ENCODE measurements at places on chromosomes 5 and 9.
A peak's percentile ranks its signal among the peaks of the same experiment; 100 is the strongest.

- H3K27ac ChIP-seq = no peak overlapping the region
- no peaks in the 10 kb centered on the region for H3K36me3 ChIP-seq
- no peak overlapping the region for H3K4me3 ChIP-seq
- no peak for DNase-seq
- peaks cover 4% of the 10 kb centered on the region for H3K27me3 ChIP-seq
These were observed 237.3 kb downstream of the DRD1 start for GRCh38 chr5:175206669-175207068.

DNA sequence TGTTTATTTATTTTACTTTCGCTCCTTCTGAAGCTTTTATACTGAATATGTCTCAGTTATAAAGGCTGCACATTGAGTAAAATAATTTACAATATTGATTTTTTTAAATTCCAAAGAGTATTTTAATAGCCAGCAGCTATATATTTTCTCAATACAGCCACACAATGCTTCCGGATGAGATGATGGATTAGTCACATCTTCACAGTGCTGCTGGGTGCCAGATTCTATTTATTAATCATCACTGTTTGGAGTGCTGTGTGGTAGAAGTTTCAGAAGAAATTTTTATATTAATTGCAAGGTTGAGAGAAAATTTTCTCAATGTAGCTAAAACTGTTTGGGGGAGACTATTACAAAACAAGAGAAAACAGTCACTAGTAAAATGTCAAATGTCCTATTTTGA, 989.8 kb downstream of the TLE4 start:
- H3K4me3 ChIP-seq = no peak overlapping the region
- no peaks in the 10 kb centered on the region for H3K27me3 ChIP-seq
- DNase-seq = no peak

GRCh38 chr5:39521940-39522590, 97.3 kb upstream of the DAB2 start:
- no peaks in the 10 kb centered on the region for H3K4me1 ChIP-seq
- H3K27ac ChIP-seq = no peak overlapping the region
- DNase-seq = no peak
- H3K36me3 ChIP-seq = no peaks in the 10 kb centered on the region

- H3K27me3 ChIP-seq = no peaks in the 10 kb centered on the region
- H3K4me3 ChIP-seq = no peak overlapping the region
- DNase-seq = no peak
- H3K4me1 ChIP-seq = peaks cover 3% of the 10 kb centered on the region
These were observed 167.9 kb upstream of the GLRA1 start for GRCh38 chr5:152092580-152092979.

- no peak for DNase-seq
- no peaks in the 10 kb centered on the region for H3K36me3 ChIP-seq
- no peaks in the 10 kb centered on the region for H3K27me3 ChIP-seq
- no peak overlapping the region for H3K4me3 ChIP-seq
These were observed 552.4 kb upstream of the DAB2 start for GRCh38 chr5:39977066-39977655.

DNA sequence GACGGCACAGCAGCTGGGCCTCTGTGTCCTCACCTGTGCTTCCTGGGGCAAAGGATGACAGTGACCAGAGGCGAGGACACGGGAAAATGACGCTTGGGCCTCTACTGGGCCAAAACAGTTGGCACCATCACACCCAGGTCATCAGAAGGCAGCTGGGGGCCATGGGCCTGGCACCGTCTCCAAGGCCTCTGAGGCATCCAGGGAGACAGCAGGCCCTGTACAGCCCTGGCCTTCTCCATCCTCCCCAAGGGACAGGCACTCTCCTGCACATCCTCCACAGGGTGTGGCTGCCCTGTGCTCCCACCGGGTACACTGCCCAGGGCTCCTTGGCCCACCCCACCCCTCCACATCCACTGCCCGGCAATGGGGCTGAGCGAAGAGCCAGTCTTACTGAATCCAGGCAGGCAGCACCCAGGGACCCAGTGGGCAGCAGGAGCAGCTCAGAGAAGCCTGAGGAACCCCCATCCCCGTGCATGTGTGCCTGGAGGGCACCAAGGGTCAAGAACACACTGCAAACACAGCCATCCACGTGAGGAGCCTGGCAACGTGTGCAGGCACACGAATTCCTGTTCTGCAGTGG, 4.0 kb downstream of the LPCAT1 start:
- DNase-seq = no peak
- no peak overlapping the region for H3K4me3 ChIP-seq
- peaks cover 19% of the 10 kb centered on the region for H3K36me3 ChIP-seq
- H3K4me1 ChIP-seq = peaks cover 70% of the 10 kb centered on the region
- no peak overlapping the region for H3K27ac ChIP-seq

- H3K27ac ChIP-seq = no peak overlapping the region
- H3K27me3 ChIP-seq = no peaks in the 10 kb centered on the region
- H3K4me1 ChIP-seq = no peaks in the 10 kb centered on the region
- DNase-seq = no peak
These were observed 84.6 kb upstream of the FCN1 start for GRCh38 chr9:135002336-135002735.

DNA sequence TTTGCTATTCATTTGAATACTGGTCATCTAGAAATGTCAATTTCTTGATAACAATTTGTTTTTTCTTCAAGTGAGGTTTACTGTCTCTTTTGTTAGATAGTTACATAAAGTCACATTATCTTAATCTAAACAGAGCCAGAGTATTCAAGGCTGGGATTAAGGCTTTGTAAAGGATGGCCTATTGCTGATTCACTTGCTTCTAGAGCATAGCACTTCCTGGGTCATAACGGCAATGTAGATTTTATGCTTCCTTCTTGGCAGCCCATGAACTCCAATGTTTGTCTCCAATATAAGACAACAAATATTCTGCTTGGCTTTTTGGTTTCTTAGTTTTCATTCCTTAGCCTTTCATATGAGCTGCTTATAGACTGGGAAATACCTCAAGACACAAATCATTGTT, 2007.9 kb upstream of the CDH6 start:
- H3K4me3 ChIP-seq = no peak overlapping the region
- no peaks in the 10 kb centered on the region for H3K27me3 ChIP-seq
- DNase-seq = no peak

GRCh38 chr5:83751201-83751600, 30.5 kb upstream of the HAPLN1 start:
- DNase-seq = no peak
- H3K36me3 ChIP-seq = no peaks in the 10 kb centered on the region
- H3K4me1 ChIP-seq = no peaks in the 10 kb centered on the region
- no peaks in the 10 kb centered on the region for H3K27me3 ChIP-seq
- no peak overlapping the region for H3K27ac ChIP-seq
- H3K4me3 ChIP-seq = no peak overlapping the region

DNA sequence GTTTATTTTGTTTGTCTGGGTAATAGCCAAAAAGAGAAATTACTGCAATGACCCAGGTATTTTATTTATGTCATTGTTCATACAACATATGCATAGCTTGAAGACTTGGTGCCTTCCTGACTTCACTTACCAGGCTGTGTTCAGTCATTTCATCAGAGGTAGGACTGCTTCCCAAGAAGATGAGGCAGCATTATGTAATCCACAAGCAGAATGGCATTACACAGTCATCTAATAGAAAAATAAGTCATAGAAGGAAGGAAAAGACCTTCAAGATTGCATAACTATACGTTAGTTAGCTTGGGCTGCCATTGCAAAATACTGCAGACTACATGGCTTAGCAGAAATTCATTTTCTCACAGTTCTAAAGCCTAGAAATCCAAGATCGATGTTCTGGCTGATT, 167.5 kb downstream of the NMUR2 start:
- H3K4me3 ChIP-seq = no peak overlapping the region
- no peaks in the 10 kb centered on the region for H3K36me3 ChIP-seq
- no peaks in the 10 kb centered on the region for H3K4me1 ChIP-seq
- H3K27ac ChIP-seq = no peak overlapping the region
- H3K27me3 ChIP-seq = no peaks in the 10 kb centered on the region
- DNase-seq = no peak

DNA sequence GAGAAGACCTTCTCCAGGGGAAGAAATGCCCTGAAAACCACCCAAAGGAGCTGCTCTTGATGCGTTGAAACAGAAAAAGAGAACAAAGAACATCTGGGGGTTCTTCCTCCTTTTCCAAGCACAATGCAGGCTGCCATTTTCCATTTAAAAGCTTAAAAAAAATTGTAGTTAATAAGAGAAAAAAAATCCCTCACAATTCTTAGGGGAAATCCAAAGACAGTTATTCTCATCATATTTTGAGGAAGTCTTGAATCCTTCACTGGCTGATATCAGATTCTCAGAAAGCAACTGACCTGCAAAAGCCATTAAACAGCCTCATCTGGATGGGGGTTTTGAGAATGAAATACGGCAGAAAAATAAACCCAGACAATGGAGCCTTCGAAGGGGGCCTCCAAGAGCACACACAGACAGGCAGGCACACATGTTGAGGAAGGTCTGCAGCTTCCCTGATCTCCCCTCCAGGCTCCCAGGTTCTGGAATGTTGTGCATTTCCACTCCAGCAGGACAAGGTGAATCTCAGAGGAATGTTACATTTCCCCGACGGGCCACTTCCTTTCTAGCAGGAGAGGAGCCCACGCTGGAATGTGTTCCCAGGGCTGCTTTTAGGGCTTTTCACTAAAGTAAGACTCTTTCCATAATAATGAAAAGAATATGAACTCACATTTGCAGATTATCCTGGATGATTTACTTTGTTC, 159.4 kb upstream of the S1PR3 start:
- peaks cover 15% of the 10 kb centered on the region for H3K4me1 ChIP-seq
- DNase-seq = no peak
- peaks cover 76% of the 10 kb centered on the region for H3K27me3 ChIP-seq

GRCh38 chr5:135850671-135851070, 16.2 kb downstream of the SLC25A48 start:
- H3K4me1 ChIP-seq = no peaks in the 10 kb centered on the region
- H3K27ac ChIP-seq = no peak overlapping the region
- no peak overlapping the region for H3K4me3 ChIP-seq

DNA sequence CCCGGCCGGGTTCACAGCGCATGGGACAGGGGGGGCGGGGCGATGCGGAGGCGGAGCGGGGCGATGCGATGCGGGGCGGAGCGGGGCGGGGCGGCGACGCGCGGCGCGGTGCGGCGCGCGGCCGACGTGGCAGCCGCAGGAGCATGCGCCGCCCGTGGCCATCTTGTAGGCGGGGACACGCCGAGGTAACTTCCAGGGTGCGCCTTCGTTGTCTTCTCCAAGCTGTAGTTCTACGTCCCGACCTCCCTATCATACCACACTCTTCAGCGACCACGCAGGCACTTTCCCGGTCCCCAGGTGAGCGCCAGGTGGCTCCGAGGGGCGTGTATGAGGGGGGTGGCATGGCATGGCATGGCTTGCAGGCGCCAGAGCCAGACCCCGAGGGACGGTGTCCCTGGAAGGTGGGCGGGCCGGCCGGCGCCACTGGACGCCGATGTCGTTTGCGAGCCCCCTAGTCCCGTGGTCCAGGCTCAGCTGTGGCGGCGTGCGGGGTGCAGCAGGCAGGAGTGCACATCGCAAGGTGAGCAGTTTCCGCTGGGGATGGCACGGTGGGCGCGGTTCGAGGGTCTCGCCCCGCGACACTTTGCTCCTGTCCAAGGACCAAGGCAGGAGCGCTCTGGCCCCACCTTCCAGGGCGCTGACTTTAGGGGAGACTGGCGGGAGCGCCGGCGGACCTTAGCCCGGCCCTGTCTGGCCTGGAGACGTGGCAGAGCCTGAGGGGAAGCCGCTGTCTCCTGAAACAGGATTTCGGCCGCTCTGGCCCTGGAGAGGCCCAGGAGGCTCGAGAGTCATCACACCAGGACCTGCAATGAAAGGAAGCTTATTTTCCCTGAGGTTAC, at the start of gene PRRC1:
Gene PRRC1, plus strand, starts transcription at position 161 of the 839 bp plus-strand sequence. CDS start 5,840 bp downstream, outside the sequence.
- no peaks in the 10 kb centered on the region for H3K36me3 ChIP-seq
- no peaks in the 10 kb centered on the region for H3K27me3 ChIP-seq
- H3K4me1 ChIP-seq = peaks cover 15% of the 10 kb centered on the region
- peak within 1 kb of the TSS; percentile 97 for H3K4me3 ChIP-seq
- H3K27ac ChIP-seq = peak within 1 kb of the TSS; percentile 68
- peak; percentile 81 for DNase-seq

DNA sequence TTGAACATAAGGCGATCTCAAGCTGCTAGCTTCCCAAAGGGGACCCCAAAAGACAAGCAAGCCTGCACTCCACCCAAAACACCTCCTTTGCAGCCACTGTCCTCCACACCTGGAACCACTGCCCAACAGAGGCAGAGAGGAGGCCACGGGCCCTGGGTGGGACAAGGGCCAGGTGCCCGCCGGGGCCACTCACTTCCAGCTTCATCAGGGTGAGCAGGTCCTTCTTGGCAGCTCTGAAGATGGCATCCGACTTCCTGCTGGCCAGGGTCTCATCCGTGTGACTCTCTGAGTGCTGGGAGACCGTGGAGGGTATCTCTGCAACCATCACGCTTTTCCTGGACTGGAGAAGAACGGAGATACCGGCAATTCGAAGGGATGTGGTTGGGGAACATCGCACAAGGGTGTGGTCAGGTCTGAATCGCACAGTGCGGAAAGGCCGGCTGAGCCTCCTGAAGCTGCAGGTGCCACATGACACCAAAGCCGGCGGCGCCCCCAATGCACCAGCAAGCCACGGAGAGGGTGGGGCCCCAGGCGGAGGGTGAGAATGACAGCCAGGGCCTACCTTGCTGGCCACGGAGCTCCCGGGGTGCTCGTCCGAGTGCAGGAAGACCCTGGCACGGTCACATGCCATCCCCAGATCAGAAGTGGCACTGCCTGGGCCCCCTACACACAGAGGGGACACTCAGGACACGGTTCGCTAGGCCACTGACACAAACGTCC, 44.6 kb downstream of the PNPLA7 start:
- H3K27ac ChIP-seq = no peak overlapping the region

GRCh38 chr5:53963958-53964357, 346.4 kb downstream of the ARL15 start:
- DNase-seq = no peak
- H3K27ac ChIP-seq = no peak overlapping the region
- H3K4me3 ChIP-seq = no peak overlapping the region
- no peaks in the 10 kb centered on the region for H3K36me3 ChIP-seq
- no peaks in the 10 kb centered on the region for H3K4me1 ChIP-seq
- H3K27me3 ChIP-seq = no peaks in the 10 kb centered on the region

GRCh38 chr9:123620239-123620638, 264.2 kb downstream of the CRB2 start:
- H3K4me1 ChIP-seq = no peaks in the 10 kb centered on the region
- peaks cover 3% of the 10 kb centered on the region for H3K36me3 ChIP-seq
- no peaks in the 10 kb centered on the region for H3K27me3 ChIP-seq
- DNase-seq = no peak
- H3K27ac ChIP-seq = no peak overlapping the region
